ENCODE measurements at places on chromosomes 3 and 15. TPM values are rescaled to one million over a fixed set of nuclear protein-coding genes. Genes with fewer than 3 reads are reported as not detected.

DUOXA2 gene
- not detected for total RNA-seq

CCDC54 gene
- total RNA-seq = not detected

VGLL3 gene
- total RNA-seq = 15.4 TPM

ZNF660 gene
- 4.6 TPM for total RNA-seq

GMNC gene
- 6.8 TPM for total RNA-seq

CYP1A1 gene
- not detected for total RNA-seq

CCR8 gene
- not detected for total RNA-seq

ZCWPW2 gene
- 1.7 TPM for total RNA-seq

XYLB gene
- 2.4 TPM for total RNA-seq

INSYN1 gene
- total RNA-seq = 20.3 TPM

GRCh38 chr15:101121511-101122090 is 130.2 kb downstream of the CHSY1 start:
- no peaks in the 10 kb centered on the region for H3K27me3 ChIP-seq
- peak overlapping the region; percentile 61 for H3K27ac ChIP-seq
- peak overlapping the region; percentile 6 for H3K4me3 ChIP-seq
- H3K36me3 ChIP-seq = no peaks in the 10 kb centered on the region
- DNase-seq = peak; percentile 71
- peaks cover 7% of the 10 kb centered on the region for H3K4me1 ChIP-seq

GRCh38 chr3:52227766-52228165 is 2.3 kb upstream of the TLR9 start:
- H3K4me1 ChIP-seq = no peaks in the 10 kb centered on the region
- H3K4me3 ChIP-seq = no peak overlapping the region
- no peak overlapping the region for H3K27ac ChIP-seq
- no peaks in the 10 kb centered on the region for H3K27me3 ChIP-seq
- peaks cover 2% of the 10 kb centered on the region for H3K36me3 ChIP-seq
- DNase-seq = no peak

DNA sequence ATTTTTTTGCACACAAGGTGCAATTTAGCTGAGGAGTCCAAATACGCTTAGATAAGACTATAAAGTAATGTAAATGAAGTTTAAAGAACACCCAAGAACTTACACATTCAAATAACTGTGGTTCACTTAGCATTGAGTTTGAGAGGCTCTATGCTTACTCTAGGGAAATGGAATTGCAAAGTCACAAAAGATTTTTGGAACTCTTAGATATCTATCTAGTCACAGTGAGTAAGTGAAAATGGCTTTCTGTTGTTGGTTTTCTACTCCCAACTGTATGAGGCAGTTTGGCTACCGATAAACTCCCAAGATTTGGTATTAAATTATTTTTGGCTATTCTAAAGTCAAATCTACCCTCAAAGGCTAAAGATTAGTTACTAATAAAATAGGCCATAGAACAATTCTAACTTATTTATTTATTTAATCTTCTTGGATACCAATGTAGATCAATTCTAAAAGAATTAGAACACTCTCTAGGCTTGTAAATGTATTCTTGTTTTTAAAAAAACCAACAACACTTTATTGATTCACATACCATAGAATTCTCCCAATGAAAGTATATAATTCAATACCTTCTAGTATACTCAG is 165.4 kb downstream of the SNRK start:
- no peaks in the 10 kb centered on the region for H3K27me3 ChIP-seq

- H3K27ac ChIP-seq = no peak overlapping the region
- H3K27me3 ChIP-seq = no peaks in the 10 kb centered on the region
- H3K4me3 ChIP-seq = no peak overlapping the region
Observed at GRCh38 chr3:134791992-134792391, 3.1 kb upstream of the EPHB1 start.

DNA sequence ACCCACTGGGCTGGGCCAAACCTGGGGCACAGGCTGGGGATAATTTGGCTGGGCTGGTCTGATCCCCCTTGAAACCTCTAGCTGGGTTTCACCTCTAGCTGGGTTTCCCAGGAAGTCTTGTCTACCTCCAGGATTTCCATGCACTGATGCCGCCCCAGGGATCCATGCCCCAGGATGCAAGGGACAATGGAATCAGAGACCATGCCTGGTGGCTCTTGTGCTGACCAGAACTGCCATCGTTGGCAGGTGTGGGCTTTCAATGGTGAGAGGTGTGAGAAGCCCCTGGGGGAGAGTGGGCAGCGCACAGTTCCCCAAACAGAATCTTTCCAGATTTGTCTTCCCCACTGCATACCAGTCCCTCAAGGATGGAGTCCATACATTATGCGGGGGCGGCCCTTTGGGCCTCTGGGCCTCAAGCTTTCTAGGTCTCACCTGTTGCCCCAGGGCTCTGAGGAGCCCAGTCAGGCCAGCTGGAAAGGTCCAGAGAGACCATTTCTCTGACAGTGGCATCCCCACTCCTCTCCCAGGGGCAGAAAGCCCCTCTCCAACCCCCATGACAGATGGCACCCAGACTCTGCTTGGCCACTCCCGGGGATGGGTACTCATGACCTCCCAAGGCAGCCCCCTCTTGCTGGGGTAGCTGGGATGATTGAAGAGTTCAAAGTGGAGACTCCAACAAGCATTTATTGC is 35.4 kb downstream of the EPHB3 start:
- no peaks in the 10 kb centered on the region for H3K27me3 ChIP-seq
- no peak for DNase-seq
- peaks cover 11% of the 10 kb centered on the region for H3K4me1 ChIP-seq
- H3K4me3 ChIP-seq = no peak overlapping the region
- H3K36me3 ChIP-seq = no peaks in the 10 kb centered on the region

- DNase-seq = no peak
- H3K27me3 ChIP-seq = no peaks in the 10 kb centered on the region
- no peak overlapping the region for H3K4me3 ChIP-seq
- no peaks in the 10 kb centered on the region for H3K4me1 ChIP-seq
- no peak overlapping the region for H3K27ac ChIP-seq
- H3K36me3 ChIP-seq = no peaks in the 10 kb centered on the region
Observed at GRCh38 chr15:60154764-60155325, 150.7 kb downstream of the FOXB1 start.

DNA sequence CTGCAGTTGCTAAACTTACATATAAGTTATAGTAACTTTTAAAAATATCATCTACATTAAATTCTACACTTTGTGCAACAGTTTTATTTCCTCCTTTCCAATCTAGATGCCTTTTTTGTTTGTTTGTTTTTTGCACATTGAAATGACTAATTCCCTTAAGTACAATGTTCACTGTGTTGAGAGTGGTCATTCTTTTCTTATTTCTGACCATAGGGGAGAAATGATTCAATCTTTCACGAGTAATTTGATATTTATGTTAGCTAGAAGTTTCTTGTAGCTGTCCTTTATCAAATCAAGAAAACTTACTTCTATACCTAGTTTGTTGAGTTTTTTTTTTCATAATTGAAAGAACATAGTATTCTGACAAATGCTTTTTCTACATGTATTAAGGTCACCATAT is 85.0 kb upstream of the CBLB start:
- H3K27me3 ChIP-seq = no peaks in the 10 kb centered on the region
- H3K36me3 ChIP-seq = no peaks in the 10 kb centered on the region
- DNase-seq = no peak
- no peak overlapping the region for H3K27ac ChIP-seq
- H3K4me1 ChIP-seq = no peaks in the 10 kb centered on the region
- no peak overlapping the region for H3K4me3 ChIP-seq

DNA sequence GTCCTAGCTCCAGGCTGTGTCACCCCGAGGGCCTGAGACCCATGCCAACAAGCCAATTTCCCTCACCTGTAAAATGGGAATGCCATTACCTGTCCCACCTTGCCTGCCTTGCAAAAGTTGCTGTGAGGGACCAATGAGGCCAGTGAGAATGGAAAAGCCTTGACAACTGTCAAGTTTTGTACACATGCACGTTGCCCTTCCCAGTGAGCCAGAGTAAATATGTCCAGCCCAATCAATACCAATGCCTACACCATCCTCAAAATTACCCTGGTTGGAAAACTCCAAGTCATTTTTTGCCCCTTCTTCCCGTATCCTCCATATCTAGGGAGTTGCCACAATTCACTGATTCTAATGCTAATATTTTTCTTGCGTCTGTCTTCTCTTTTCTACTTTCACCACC is 73.5 kb upstream of the RASGRF1 start:
- H3K4me1 ChIP-seq = no peaks in the 10 kb centered on the region
- H3K4me3 ChIP-seq = no peak overlapping the region
- H3K27ac ChIP-seq = no peak overlapping the region
- no peak for DNase-seq

DNA sequence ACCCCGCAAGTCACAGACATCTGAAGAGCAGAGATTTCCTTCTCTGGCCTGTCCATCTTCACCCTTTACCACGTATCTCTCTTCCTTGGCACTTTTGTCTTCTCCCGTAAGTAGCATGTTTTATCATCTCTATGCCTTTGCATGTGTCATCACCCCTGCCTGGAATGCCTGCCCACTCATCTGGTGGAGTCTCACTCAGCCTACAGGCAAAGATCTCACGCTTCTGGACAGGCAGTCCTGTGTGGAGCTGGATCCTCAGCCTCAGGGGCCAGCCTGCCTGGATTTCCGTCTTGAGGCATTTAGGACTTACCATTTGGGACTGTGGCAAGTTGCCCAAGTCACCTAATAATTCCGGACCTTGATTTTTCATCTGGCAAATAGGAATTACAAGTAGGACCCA is 114.3 kb upstream of the CACNA2D3 start:
- no peaks in the 10 kb centered on the region for H3K27me3 ChIP-seq
- H3K36me3 ChIP-seq = no peaks in the 10 kb centered on the region
- H3K27ac ChIP-seq = no peak overlapping the region
- DNase-seq = no peak
- H3K4me3 ChIP-seq = no peak overlapping the region

DNA sequence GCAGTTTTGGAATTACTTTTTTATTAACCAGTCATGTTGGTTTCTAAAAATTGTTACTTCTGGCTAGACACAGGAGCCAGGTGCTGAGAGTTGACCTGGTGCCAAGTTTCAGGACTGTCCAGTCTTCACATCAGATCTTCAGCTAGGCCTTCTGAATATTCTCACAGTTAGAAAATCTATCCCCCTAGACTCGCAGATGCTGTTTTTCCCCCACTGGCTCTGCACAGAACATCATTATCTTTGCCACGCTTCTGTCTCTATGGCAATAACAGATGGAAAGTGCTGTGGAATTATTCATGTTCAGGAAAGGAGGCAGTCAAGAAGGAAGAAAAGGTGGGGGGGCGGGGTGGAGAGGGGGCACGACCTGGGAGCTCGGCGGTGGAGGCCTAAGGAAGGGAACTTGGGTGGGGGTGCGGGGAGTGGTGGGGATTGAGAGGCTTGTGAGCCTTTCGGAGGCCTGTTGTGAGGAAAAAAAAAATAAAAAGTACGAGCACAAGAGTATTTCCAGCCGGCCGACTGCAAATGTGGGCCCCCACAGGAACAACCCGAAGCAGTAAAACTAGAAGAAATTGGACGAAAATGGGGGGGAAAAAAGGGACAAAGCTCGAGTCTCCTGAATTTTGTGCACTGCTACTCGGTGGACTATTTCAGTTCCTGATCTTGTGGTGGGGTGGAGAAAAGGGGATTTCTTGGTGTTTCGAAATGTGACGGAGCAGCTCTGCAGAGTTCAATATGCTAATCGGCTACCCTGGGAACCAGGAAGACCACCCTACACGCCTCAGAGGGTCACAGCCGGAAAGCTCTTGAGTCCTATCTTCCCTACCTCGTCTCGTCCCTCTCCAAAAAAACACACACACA is 1.5 kb upstream of the SKIL start:
- peak overlapping the region; percentile 79 for H3K4me3 ChIP-seq
- H3K4me1 ChIP-seq = peaks cover 5% of the 10 kb centered on the region
- H3K36me3 ChIP-seq = no peaks in the 10 kb centered on the region
- peak overlapping the region; percentile 100 for H3K27ac ChIP-seq
- H3K27me3 ChIP-seq = no peaks in the 10 kb centered on the region
- DNase-seq = peak; percentile 47

- no peak overlapping the region for H3K27ac ChIP-seq
- no peaks in the 10 kb centered on the region for H3K27me3 ChIP-seq
- H3K4me3 ChIP-seq = no peak overlapping the region
- DNase-seq = no peak
- no peaks in the 10 kb centered on the region for H3K4me1 ChIP-seq
Observed at GRCh38 chr15:73424506-73424905, 18.5 kb upstream of the REC114 start.

DNA sequence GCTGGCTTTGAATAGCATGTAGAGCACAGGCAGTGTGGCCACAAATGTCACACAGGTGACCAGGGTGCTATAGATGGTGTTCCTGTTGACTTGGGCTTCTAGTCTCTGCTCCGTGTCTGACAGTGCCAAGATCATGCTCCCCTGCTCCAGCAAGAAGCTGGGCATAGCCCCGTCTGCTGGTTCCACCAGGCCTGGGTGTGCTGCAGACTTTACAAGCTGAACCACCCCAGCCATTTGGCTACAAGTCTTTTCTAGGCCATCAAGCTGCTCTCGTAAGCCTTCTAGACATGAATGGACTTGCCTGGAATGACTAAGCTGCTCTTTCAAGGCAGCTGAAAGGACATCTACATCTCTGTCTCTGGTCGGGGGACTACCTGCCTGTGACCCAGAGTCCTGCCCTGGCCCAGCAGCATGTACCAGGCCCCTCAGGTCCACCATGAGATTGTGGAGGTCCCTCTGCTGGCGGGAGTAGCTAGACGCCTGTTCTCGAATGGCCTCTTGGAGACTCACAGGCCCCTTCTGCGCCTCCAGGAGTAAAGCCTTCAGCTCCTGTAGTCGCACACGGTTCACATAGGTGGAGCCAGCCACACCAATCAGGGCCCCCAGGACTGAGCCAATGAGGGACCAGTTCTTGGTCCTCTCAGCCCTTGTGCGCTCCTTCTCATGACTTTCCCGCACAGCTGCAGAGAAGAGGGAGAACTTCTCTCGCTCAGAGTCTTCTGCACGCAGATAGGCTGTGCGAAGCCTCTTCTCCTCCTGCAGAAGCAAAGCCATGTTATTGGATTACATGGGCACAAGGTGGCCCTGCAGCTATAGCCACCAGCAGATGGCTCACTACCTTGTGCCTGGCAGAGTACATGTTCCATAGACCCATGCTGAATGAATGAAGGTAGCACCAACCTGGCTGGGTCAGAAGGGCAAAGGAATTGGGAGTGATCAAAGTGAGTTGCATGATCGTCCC is 2.8 kb upstream of the PLXNB1 start:
- no peaks in the 10 kb centered on the region for H3K36me3 ChIP-seq
- peak; percentile 19 for DNase-seq
- no peaks in the 10 kb centered on the region for H3K27me3 ChIP-seq
- no peak overlapping the region for H3K4me3 ChIP-seq
- no peak overlapping the region for H3K27ac ChIP-seq

DNA sequence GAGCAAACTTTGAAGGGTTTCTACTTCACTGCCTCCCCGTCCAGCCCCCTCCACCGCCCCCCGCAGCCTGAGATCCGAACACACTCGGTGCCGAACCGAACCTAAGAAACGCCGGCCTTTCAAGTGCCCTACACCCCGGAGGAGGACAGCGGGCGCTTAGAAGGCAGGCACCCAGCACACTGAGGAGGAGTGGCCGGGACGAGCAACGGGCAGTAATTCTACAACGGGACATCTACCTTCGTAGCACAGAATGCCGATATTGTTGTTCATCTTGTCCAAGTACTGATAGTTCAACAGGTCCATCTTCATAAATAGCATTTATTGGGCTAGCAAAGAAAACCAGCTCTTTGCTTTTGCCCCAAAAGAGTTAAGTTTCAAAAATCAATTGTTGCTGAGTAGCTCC is 513 bp downstream of the VGLL4 start:
- H3K4me1 ChIP-seq = peaks cover 21% of the 10 kb centered on the region
- H3K36me3 ChIP-seq = no peaks in the 10 kb centered on the region
- no peaks in the 10 kb centered on the region for H3K27me3 ChIP-seq
- peak; percentile 63 for DNase-seq

All from ovary (tissue), 10 donors.